ENCODE measurements at places on chromosomes 1 and 21.

DNA sequence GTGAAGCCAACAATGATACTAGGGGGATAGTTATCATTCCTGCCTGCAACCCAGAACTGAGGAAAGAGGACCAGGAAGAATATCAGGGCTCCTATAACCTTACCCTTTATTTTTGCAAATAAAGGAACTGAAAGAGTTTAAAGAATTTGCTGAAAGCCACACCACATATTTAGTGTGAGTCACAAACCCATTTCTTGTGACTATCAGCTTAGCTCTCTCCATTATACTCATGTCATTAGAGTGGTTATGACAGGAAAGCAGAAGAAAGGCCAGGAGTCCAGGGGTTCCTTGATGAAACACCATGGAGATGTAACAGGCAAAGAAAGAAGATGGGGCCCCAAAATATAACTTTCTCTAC, 141.1 kb upstream of the SAMSN1 start:
- DNase-seq = no peak

- no peak for DNase-seq
Measured at GRCh38 chr21:34673006-34673405, 4.2 kb downstream of the CLIC6 start.

DNA sequence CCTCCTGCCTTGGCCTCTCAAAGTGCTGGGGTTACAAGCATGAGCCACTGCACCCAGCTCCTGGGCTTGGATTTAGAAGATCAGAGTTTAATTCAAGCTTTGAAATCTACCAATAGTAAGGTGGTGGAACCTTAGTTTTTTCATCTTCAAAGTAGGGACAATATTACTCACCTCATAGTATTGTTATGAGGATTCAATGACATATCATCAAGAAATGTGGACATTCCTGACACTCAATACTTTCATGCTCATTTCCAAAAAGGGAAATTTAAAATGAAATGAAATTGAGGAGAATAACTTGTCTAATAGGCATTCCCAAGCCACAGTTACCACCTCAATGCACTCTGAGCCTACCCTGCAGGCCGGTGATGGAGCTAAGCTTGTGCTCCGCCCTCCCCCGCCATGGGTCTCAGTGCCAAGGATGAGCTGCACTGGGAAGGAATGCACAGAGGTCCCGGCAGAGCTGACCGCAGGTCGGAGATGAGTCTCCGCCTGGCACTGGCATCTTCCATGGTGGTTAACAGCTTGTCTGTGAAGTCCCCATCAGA, 56.5 kb upstream of the BCAR3 start:
- DNase-seq = no peak

GRCh38 chr1:7613851-7614205, 157.3 kb upstream of the VAMP3 start:
- no peak for DNase-seq

GRCh38 chr1:16300436-16300835, 51.8 kb downstream of the FBXO42 start:
- DNase-seq = no peak

DNA sequence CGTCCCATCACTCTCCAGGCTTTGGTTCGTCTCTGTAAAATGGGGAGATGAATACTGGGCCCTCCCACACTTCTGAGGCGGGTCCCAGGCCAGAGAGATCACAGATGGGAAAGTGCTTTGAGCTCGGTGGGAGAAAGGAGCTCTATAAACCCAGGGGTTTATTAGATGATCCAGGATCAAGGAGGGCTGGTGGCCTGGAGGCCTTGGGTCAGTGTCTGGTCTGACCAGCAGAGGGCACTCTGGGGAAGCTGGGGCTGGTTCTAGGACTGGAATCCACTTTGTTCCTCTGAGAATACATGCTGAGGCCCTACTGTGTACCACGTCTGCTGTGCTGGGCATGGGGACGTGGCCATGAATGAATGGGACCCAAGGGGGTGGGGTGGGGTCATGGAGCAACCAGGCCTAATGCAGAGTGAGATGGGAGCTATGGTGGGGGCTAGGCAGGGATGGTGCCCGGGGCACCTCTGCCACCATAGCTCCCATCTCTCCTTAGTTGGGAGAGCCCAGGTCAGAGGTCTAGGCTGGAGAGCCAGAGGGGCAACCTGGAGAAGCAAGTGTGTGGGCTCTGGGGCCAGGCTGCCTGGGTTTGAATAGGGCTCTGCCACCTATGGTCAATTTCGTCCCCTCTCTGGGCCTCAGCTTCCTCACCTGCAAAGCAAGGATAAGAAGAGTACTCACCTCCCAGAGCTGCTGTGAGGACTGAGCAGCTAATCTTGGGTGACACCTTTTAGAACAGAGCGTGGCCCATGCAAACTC, 9.0 kb upstream of the FAM131C start:
- DNase-seq = peak; percentile 67

GRCh38 chr1:14003552-14003951, 303.6 kb downstream of the PRDM2 start:
- DNase-seq = no peak

GRCh38 chr21:42652527-42653230, 742 bp upstream of the PDE9A start:
- no peak for DNase-seq

- DNase-seq = no peak
Measured at GRCh38 chr1:176552217-176552991, 89.4 kb downstream of the PAPPA2 start.

DNA sequence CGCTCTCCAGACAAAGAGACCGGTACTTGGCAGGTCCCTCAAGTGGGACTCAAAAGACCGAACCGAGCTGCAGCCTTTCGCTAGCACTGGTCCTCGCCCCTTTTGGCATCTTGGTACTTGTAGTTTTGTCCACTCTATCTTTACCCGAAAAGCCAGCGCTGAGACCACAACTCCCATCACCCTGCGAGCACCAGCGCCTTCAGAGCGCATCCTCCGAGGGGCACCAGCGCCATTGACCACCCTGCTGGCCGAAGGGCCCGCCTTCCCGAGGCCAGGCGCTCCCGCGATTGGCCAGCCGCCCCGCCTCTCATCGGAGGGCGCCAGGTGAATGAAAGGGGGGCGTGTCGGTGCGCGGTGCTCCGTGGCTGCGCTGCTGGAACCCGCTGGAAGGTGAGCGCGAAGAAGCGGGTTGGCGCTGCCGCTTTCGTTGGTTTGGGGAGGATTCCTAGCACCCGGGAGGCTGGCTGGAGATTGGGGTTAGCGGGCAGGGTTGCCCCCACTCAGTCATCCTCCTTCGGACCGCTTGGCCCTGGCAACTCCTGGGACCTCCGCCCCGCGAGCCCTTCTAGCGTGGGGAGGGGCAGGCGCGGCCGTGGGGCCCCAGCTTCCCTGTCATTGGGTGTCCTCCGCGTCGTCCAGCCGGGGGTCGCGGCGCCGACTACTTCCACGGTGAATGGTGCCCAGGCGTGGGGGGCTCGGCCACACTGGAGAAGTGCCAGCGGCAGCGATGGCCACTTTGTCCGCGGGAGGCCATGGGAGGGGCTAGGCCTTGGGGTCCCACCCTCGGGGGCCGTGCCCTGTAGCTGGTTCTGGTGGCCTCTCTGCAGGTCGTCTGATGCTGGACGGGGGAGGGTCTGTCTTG, at the start of gene ZBTB8B:
Gene ZBTB8B (plus strand): TSS at position 357 of the 862 bp plus-strand sequence. CDS start 5,553 bp downstream, outside the sequence.
- peak; percentile 12 for DNase-seq

- DNase-seq = no peak
Measured at GRCh38 chr1:155900161-155900560, 11.0 kb downstream of the RIT1 start.

DNA sequence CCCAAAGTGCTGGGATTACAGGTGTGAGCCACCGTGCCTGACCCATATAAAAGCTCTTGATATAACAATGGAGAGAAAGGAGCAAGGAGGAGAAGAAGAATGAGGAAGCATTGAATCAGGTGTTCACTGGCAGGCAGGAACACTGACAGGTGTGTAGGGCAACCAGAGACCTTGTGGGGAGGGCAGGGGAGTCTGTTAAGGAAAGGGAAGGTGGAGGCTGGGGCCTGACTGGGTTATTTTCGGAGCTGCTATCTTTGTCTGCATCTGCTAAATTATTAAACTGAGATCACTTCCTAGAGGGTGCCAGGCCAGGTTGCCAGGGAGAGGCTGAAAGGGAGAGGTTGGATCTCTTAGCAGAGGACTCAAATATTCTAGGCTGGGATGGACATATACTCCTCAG, 6.8 kb upstream of the TRNP1 start:
- no peak for DNase-seq

GRCh38 chr21:20968391-20968790, 29.8 kb upstream of the NCAM2 start:
- no peak for DNase-seq

Measured in CD4-positive, alpha-beta T cell treated with Interleukin-1 beta for 1 hour (primary cell).